Frontal cortex (tissue), 4 donors: ENCODE measurements at places on chromosomes 6 and 20.

- no peak for DNase-seq
Observed at GRCh38 chr6:136063096-136063495, 187.0 kb downstream of the MTFR2 start.

GRCh38 chr6:73657201-73657600 is 3.4 kb upstream of the SLC17A5 start:
- no peak for DNase-seq

- no peak for DNase-seq
Observed at GRCh38 chr6:286681-287488, 5.4 kb upstream of the DUSP22 start.

DNA sequence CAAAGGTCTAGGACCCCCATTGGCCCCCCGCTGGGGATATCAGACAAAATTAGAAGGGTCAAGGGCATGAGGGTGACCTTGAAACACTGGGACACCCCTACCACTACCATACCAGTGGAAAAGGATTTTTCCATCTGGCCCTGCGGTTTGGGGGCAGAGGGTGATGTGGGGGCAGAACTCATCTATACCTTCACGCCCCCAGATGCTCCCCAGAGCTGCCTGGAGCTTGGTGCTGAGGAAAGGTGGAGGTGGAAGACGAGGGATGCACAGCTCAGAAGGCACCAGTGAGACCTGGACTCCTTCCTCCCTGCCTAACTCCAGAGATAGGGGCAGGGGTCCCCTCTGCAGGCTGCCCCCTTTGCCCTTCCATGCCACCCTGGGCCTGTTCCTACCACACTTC is 1.1 kb downstream of the COX4I2 start:
- DNase-seq = no peak
